ENCODE measurements at places on chromosomes 1 and 21.

DNA sequence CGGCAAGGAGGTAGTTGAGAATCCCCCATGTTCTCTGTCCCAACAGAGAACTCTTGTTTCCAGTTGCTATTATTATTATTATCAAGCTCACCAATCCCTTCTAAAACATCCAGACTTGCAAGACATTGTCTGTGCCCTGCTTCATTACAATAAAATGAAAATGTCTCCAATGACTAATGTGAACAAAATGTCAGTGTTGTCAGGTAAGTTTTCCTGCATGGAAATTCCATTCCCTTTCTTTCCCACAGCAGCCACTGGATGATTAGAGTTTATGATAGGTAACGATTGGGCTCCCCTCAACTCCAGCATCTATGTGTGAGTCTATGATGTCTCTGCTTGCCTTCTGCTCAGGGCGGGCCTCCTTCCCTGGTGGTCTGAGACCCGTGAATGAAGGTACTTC lies 8.9 kb upstream of the DYRK1A start:
- no peak for DNase-seq

GRCh38 chr1:30778154-30778978 lies 20.8 kb upstream of the LAPTM5 start:
- no peak for DNase-seq

DNA sequence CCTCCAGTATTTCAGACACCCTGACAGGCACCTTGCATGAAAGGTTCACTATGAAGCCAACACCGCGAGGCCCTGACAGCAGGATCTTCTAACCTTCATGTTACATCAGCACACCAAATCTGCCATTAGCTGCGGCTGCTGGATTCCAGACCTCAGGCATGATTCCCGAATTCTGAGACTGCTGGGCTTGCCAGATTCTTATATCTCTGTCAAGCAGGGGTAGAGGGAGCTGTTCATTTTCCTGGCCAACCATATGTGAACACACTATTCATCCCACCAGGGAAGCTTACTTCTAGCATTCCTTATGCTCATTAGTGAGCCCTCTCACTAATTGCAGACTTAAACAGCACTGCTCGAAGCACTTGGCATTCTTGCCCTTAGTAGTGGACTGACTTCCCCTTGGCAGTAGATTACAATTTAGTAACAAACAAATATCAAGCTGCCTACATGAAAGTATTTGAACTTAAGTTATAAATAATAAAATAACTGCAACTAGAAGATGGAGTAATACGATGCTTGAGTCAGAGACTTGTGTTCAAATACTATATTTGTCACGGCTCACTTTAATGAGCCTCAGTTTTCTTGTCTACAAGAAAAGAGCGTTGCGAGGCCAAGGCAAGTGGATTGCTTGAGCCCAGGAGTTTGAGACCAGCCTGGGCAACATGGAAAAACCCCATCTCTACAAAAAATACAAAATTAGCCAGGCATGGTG lies 43.3 kb downstream of the NID1 start:
- DNase-seq = no peak

GRCh38 chr1:166133276-166133841 lies 33.4 kb downstream of the FAM78B start:
- no peak for DNase-seq

DNA sequence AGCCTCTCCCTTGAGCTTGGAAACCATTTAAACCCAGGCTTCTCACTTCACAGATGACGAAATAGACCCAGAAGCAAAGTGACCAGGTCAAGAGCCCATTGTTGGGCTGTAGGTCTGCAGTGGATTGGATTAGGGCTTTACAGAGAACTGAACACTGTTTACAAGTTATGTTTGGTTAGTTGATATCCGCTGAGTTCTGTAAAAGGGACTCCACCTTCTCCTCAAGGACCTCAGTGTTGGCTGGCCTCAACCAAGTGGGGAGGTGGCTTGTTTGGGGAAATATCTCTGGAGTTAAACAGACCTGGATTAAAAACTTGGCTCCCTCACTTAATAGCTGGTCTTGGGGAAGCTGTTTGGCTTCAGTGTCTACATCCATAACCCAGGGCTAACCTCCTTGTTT lies 88.1 kb downstream of the UCK2 start:
- no peak for DNase-seq

GRCh38 chr1:175225805-175226129 lies 33.2 kb upstream of the KIAA0040 start:
- no peak for DNase-seq

GRCh38 chr1:1760345-1760650 lies 18.0 kb downstream of the NADK start:
- no peak for DNase-seq

- no peak for DNase-seq
Observed at GRCh38 chr1:222006715-222007114, 264.8 kb upstream of the DUSP10 start.

- no peak for DNase-seq
Observed at GRCh38 chr1:31617916-31618746, 642 bp downstream of the HCRTR1 start.

DNA sequence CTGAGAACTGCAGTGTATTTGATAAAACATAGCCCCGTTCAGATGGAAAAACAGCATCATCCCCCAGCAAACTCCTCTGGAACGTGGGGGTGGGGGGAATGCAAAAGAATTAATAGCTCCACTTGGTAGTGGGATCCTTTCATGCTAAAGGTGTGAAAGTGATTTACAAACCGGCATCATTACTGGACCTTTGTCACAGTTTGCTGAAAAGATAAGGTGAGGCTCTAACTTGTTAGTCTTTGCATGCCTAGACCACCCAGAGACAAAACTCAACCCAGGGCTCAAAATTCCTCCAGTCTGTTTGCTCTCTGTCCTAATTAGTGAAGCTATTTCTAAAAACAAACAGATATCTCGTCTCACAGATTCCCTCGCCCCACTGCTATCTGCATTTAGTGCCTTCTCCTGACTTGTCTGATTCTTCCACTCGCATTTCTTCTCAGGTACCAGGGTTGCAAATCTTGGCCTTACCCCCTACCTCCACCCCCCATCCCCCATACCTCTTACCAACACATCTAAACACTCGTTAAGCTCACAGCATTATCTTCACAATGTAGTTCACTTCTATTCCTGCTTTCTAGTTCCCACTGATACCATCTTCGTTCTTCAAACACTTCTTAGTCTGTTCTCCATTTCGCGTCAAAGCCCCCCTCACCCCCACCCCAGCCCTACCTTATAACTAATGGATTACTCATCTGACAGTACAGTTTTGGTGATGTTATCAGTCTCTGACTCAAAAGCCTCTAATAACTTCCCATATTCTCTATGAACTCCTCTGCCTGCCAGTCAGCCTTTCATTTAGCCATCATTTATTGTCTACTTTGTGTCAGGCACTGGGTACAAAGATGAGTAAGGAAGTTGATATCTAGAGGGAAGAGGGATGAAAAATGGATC lies 11.8 kb downstream of the IER5 start:
- no peak for DNase-seq

DNA sequence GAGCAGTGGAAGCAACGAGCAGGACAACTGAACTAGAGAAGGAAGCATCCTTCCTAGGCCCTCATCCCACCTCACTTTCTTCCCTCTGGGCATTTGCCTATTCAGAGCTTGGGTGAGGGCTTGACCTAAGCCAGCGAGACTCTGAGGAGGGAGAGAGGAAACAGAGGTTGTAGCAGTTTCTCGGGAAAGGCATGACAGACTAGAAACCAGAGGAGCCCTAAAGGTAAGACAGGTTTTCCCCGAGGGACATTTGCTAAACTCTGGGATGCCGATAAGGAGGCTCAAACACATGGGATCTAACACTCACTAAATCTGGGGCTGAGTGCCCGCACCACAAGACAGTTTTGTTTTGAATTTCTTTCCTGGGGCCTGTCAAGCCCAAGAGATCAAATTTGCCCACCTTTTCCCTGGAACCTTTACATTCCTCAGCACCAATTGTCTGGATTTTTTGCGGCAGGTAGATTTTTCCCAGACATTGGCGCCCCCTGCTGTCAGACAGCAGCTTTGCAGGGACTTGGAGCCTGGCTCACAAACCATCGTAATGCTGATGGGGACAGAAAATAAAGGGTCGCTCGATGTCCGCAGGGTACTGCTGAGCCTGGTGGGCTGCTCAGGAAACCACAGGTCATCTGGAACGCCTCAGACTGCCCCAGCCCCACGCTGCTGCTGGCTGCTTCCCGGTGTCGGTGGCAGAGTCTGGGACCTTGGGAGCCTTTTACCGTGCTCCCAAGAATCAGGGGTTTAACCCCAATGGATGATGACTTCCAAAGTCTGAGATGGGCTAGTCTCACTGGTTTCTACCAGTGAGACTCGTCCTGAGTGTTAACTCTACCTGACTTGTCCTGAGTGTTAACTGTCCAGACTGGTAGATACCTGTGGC lies 23.4 kb upstream of the TSPAN2 start:
- no peak for DNase-seq
